Activated CD4-positive, alpha-beta T cell treated with anti-CD3 and anti-CD28 coated beads, Interleukin-2, amount 50 U/mL, for 24 hours (primary cell): ENCODE measurements at places on chromosomes 6 and 20.

DNA sequence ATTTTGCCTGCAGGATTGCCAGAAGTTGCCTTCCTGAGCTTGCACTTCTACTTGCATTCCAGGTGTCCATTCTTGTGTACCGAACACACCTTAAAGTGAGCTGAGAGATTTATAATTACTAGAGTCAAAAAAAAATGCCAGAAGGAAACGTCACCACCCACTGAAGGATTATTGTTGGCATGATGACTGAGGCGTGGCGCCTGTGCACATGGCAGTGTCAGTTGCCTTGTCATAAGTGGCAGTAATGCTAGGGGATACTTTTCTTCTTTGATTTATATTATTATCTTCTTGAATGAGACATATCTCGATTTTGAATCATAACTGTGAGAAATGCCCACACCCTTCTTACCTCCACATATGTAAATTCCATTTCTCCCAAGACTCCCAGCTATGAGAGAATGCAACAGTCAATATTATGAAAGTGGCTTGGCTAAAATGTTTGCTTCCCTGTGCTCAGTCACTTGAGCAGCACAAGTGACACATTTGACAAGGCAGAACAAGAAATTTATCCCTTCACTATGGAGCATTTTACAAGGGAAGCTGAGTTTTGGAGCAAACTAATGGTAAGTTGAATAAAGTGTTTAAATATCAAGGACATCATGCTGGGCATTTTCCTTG is 149.5 kb upstream of the SASH1 start:
- no peak for DNase-seq

- DNase-seq, result no peak
These were observed 18.2 kb upstream of the IL22RA2 start for GRCh38 chr6:137191670-137192069.

- DNase-seq, result no peak
These were observed 39.1 kb downstream of the NRN1 start for GRCh38 chr6:5967594-5967993.

GRCh38 chr6:111276335-111276734 is 189.0 kb downstream of the SLC16A10 start:
- DNase-seq, result no peak

DNA sequence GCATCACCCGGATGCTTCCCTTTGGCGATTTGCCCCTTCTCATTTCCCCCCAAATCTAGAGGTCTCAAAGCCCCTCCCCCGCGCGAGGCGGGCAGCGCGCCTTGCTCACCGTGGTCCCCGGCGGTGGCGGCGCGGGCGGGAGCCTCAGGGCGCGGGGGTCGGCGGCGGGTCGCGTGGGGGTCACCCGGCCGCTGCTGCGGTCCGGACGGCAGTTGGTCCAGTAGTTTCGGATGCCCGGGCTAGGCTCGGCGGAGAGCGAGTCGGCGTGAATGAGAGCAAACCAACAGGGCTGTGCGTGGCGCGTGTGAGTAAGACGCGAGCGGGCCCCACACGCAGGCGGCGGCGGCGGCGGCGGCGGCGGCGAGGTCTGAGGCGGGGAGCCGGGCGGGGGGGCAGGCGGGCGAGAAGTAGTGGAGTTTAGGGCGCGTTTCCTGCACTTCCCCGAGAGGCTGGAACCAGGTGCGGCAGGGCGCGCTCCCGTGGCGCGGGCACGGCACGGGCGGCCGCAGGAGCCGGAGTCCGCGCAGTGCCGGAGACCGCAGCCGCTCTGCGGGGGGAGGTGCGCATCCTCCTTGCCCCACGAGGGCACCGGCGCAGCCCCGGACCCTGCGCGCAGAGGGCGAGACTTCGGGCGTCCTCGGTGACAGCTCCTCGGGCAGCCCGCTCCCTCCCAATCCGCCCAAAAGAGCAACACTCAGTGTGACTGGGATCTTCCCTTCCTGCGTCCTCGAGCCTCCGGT is 567 bp downstream of the HS3ST5 start:
- DNase-seq, result no peak

DNA sequence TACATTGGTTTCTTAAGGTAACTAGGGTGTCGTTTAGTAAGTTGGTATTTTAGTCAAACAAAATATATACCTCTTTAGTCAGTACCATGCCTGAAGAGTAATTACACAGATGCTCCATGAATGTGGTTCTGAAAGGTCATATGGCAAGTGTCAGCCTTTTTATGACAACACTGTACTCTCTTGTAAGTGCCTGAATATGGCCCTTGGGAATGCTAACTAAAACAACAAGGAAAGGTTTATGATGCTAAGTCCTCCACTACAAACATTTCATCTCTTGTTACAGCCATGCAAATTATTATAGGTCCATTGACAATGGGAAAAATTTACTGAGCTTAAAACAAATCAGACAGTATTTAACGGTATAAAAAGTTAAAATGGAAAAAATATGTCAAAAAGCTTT is 39.0 kb upstream of the SUPT3H start:
- no peak for DNase-seq

DNA sequence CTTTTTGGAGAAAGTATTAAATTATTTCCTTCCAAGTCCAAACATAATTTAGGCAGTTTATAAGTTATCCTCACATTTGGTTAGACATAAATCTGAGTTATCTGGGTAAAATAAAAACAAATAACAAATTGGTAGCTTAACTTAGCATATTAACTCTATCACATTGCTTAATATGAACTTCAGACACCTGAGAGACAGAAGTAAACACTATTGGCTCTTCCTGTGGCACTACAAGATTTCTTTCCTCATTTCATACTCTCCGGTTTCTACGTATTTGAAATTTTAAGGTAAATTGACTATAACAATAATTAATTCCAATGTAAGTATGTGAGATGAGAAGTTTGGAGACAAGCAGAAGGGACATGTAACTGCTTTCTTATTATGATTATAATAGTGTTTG is 106.8 kb downstream of the TRMT11 start:
- no peak for DNase-seq

- DNase-seq, result no peak
These were observed 66.0 kb upstream of the PREP start for GRCh38 chr6:105468850-105469249.

DNA sequence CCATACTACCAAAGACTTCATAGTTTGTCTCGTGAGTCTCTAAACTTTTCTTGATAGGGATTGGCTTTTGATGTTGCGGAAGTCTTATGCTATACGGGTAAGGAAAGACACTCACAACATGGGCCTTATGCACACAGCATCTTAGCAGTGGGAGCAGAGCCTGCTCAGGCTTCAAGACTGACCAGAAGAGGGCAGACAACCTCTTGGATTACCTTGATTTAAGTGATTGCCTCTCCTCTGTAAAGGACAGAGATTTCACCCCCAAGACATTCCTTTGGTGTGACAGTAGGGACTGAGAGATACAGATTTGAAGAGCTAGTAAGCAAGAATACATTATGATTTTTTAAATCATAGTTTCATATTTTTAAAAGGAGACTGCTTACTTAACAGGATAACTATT is 71.0 kb upstream of the SAMD3 start:
- DNase-seq, result peak; percentile 1

GRCh38 chr6:64259372-64259771 is 623.8 kb downstream of the PHF3 start:
- DNase-seq, result no peak

GRCh38 chr6:125759959-125760457 is 10.6 kb downstream of the HEY2 start:
- DNase-seq, result no peak
